GM12878 (cell line): ENCODE measurements at places on chromosomes 11 and 22. TPM values are rescaled to one million over a fixed set of nuclear protein-coding genes. Genes with fewer than 3 reads are reported as not detected.

P2RX6 gene
- total RNA-seq: 0.13 TPM in 1 of 2 replicates, not detected in the other

DNA sequence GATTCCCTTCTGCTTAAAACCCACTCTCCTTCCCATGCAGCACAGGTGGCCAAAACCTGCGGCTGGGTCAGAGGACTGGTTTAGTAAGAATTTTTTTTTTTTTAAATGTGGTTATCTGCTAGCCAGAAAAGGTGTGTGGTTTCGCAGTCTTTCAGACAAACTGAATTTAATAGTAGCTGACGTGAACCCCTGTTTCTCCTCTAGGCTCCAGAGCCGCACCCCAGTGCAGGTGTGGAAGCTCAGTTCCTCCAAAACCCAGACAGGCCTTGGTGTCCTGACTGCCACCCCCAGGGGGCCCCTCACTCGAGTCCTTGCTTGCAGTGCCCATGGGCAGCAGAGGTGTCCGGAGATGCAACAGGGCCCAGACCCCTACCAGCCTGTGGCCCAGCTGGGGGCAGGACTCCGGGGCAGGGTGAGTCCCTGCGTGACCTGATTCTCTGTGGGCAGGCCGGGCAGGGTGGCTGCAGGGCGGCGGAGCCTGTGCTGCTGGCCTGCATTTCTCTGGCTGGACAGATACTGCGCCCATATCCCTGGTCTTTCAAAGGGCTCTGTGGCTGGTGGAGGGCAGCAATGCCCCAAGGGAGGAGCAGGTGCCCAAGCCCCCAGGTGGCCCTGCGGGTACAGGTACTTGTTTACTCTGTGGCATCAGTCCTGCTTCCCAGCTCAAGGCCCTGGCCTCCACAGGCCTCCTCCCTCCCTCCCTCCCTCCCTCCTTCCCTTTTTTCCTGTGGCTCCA lies 15.2 kb downstream of the KCNQ1 start:
- H3K27me3 ChIP-seq: no peaks in the 10 kb centered on the region; the same call in 1 of the 2 replicates
- H3K36me3 ChIP-seq: no peaks in the 10 kb centered on the region
- H3K27ac ChIP-seq: no peak overlapping the region

SSRP1 gene
- 174 and 183 TPM in 2 replicates for total RNA-seq

DNA sequence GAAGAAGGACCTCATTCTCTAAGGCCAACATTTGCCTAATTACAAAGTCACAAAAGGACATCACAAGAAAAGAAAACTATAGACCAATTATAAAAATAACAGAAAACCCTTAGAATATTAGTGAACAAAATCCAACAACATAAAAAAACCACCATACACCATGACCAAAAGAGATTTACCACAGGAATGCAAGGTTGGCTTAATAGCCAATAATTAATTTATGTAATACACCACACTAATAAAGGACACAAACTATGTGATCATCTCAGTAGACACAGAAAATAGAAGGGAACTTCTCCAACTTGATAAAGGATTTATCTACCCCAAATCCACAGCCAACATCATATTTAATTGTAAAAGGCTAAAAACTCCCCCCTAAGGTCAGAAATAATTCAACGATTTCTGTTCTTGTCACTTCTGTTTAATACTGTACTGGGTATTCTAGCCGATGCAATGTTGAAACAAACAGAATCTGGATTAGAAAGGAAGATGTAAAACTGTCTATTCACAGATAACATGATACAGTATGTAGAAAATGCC lies 24.9 kb downstream of the CLTCL1 start:
- H3K4me3 ChIP-seq: no peak overlapping the region
- no peaks in the 10 kb centered on the region for H3K27me3 ChIP-seq
- no peak overlapping the region for H3K27ac ChIP-seq
- no peak for DNase-seq

DNA sequence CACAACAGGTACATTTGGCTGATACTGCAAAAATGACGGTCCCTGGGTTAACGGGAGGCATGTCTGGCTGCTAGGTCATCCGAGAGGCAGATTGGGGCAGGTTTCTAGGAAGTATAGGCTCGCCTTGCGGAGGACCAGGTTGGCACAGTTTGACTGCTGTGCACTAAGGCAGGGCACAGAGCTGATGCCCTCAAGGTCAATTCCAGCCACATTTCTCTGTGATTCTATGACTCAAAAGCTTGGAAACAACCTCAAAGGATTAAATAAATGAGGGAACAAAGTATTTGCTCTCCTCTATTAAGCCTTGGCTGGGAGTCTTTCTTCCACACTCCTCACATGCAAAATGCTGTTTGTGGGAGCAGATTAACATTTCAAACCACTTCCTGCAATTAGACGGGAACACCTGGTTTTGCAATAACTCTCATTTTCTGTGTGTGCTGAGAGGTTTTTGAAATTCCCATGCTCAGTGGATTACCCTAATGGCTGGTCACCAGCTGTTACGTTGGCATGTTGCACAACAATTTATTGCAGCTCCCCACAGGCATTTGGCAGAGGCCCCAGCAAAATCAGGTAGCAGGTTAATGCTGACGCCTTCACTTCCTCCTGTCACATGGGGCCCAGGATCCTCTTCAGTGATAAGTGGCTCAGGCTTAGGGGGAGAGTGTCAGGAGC lies 61.0 kb upstream of the PLET1 start:
- no peaks in the 10 kb centered on the region for H3K27me3 ChIP-seq
- DNase-seq: peak; percentile 47
- H3K4me3 ChIP-seq: no peak overlapping the region
- H3K4me1 ChIP-seq: no peaks in the 10 kb centered on the region

LUZP2 gene
- total RNA-seq: not detected in 2 replicates

DNA sequence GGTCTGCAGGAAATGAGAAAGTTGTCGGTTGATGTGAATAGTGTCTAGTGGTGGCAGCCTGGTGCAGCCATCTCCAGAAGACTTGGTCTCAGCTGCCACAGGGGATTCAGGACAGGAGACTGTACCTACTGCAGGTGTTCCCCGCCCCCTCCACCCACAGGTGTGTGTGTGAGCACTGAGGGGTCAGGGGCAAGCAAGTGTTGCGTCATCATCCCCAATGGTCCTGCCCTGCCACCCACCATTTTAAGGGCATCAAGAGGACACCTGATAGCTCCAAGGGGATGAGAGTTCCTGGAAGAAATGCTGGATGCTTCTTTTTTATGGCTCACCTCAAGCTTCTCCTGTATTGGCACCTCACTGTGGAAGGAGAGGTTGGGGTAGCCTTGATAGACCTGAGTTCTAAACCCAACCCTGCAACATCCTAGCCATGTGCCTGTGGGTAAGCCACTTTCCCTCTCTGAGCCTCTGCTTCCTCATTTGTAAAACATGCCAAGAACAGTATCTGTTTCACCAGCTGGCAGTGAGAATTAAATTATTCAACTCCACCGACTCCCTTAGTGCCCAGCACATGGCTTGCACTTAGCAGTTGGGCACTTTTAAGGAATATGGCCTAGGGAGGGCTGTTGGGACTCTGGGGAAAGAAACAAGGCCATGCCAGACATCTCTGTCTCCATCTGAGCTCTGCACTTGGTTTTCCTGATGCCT lies 6.1 kb downstream of the C11orf91 start:
- no peak overlapping the region for H3K4me3 ChIP-seq
- H3K4me1 ChIP-seq: peaks cover 9% of the 10 kb centered on the region
- no peak overlapping the region for H3K27ac ChIP-seq

NFAM1 gene
- total RNA-seq: 0.29 and 0.36 TPM in 2 replicates
